ENCODE measurements at places on chromosomes 3 and 15.

DNA sequence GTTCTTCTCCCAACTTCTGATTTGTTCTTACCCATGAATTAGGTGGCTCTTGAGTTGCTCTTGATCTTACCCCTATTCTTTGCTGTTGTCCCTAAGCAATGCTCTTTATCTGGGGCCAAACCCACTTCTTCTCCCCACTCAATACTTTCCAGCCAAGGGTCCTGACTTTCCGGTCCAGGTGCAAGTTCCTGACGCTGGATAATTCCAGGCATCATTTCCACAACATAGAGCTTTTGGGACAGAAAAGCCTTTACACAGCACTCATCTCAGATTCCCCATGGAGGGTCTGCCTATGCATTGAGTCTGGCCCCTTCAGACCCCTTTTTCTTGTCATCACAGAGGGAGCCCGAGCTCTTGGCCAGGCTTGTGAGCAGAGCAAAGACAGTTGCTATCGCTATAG lies 85.4 kb upstream of the BOC start:
- no peak for DNase-seq

- DNase-seq, result no peak
Observed at GRCh38 chr15:29128671-29129070, 141.0 kb downstream of the NSMCE3 start.

GRCh38 chr15:69491038-69491505 lies 38.5 kb downstream of the RPLP1 start:
- DNase-seq, result no peak

GRCh38 chr3:17040322-17040989 lies 155.7 kb downstream of the PLCL2 start:
- DNase-seq, result no peak

GRCh38 chr3:184836090-184836822 lies 24.3 kb downstream of the VPS8 start:
- DNase-seq, result no peak

GRCh38 chr3:3765661-3766060 lies 33.6 kb upstream of the LRRN1 start:
- no peak for DNase-seq

DNA sequence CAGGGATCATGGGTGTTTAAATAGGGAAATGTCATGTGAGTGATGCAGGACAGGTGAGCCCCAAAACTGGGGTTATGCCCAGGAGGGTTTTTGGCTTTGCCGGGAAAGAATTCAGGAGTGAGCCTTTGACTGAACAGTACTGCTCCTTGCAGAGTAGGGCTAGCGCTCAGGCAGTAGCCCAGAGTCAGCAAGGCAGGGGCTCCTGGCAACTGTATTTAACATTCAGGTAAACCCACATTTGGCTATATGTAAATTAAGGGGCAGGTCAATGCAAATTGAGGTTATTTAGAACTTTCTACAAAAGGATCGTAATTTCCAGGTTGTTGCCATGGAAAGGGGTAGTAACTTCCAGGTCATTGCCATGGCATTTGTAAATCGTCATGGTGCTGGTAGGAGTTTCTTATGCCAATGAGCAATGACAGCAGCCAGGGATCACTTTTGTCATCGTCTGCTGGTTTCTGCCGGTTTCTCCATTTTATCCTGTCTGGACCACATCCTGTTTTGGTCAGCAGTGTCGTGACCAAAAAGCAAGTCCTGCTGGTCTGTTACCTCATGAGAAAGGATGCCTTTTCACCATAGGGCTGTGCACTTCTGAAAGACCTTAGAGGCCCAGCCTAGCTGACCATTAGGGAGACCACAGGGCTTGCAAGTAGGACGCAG lies 24.3 kb downstream of the MTHFS start:
- DNase-seq, result no peak

- no peak for DNase-seq
Observed at GRCh38 chr3:195270079-195270816, 711 bp downstream of the XXYLT1 start.

DNA sequence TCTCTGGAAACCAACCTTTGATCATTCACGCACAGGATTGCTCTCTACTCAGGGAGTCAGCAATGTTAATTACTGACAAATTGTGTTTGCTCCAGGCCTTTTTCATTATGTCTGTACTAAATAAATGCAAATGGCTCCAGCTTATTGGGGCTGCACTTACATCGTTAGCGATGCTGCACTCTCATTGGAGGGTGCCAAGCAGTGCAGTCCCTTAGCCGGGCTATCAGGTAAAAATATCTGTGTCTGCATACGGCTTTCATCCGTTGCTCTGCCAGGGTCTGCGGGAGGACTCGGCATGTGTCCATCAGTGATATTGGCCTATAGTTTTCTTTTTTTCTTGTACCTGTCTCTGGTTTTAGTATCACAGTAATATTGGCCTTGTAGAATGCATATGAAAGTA lies 471.5 kb upstream of the CADM2 start:
- DNase-seq, result no peak

GRCh38 chr3:120048355-120049041 lies 45.7 kb downstream of the GSK3B start:
- no peak for DNase-seq

GRCh38 chr15:63476229-63476632 lies 28.2 kb upstream of the USP3 start:
- no peak for DNase-seq

DNA sequence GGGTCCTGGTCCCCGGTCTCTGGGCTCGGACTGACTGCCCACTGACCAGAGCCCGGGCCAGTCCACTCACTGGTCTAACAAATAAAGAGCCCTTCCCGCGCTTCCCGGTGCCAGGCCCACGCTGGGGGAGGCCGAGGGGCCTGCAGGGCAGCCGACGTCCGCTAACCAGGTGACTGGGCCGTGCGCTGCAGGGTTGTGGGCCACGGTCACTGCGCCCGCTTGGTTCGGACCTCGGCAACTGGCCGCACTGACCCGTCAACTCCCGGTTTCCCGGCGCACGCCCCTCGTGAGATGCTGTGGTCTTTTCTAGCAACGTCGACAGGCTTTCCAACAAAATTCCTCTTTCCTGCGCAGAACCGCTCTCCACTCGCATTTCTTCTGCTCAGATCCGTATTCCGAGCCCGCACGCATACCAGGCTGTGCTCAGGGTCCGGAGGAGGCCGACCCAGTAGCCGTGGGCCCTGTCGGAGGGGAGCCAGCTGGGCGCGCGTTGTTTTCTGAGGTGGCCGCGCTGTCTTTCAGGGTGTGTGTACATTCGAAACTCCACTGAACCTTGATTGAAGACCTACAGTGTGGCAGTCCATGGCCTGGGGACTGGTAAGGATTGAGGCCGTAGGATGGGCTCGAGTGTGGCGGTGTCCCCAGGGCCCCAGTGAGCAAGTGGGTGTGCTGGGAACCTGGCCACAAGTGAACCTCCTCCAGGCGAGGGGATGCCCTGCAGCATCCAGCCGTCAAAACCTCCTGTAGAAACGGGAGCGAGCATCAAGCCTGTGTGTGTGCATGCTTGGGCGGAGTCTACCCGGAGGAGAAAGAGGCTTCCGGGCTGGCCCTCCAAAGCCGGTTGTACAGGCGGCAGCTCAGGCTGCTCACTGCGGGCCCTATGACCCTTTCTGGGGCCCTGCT lies 875 bp upstream of the NT5DC2 start:
- no peak for DNase-seq
